ENCODE measurements at places on chromosomes 7 and 10.

GRCh38 chr7:31116615-31117014 lies 64.5 kb downstream of the ADCYAP1R1 start:
- no peak for DNase-seq

DNA sequence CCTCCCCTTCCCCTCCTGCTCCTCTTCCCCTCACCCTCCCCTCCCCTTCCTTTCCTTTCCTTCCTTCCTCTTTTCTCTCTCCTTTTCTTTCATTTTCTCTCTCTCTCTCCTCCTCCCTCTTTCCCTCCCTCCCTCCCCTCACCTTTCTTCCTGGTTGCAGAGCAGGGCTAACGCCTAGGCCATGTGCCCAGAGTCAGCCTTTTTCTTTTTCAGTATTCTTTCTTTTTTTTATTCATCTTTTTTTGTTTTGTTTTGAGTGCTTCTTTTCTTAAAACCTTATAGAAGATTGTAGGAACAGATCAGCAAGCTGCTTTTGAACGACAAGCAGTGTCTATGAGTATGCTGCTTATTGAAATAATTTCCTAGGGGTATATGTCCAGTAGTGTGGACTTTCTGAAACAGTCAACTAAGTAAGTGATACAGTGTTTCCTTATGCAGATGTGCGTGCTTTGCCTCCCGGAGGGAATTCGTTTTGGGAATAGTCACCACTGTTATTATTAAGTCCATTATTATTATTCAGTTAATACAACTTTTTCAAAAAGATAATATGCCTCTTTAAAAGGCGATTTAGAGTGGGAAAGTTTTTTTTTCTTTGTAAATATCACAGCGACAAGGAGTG lies 219.2 kb downstream of the CAMK1D start:
- DNase-seq: no peak

GRCh38 chr10:85794553-85794952 lies 572.0 kb downstream of the GRID1 start:
- DNase-seq: no peak

GRCh38 chr7:32868116-32868515 lies 23.4 kb downstream of the KBTBD2 start:
- no peak for DNase-seq

- no peak for DNase-seq
Observed at GRCh38 chr10:60975716-60976115, 31.7 kb upstream of the RHOBTB1 start.

- peak; percentile 80 for DNase-seq
Observed at GRCh38 chr10:124087672-124088634, 5.4 kb downstream of the CHST15 start.

- no peak for DNase-seq
Observed at GRCh38 chr7:26101361-26102151, 50.4 kb upstream of the NFE2L3 start.

GRCh38 chr10:93903051-93903450 lies 9.3 kb downstream of the SLC35G1 start:
- DNase-seq: no peak

DNA sequence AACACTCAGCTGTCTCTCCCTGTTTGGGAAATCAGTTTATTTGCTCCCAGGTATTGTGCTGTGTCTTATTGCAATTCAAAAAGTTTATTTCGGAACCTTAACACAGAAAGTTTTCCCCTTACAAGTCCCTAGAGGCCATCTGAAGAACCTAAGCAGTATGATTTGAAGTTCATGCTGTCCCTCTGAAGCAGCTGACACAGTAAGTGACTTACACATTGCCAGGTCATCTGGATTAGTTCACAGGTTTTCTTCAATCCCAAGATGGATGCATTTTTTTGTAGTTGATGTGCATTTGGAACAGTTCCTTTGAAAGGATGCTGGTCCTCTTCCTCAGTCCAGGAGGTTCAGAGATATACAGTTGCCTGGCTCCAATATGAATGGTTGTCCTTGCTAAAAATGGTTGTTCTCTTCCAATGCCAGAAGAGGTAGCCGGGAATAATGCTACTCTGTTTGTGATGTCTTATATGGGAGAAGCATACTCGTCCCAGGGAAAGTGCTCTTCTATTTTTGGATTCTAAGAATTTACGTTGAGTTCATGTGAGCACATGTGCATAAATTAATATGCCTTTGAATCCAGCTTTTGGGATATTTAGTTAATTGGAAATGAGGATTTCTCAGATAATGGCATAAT lies 183.5 kb upstream of the PHYHIPL start:
- DNase-seq: no peak

GRCh38 chr10:80453842-80454512 lies at the start of gene TSPAN14:
TSS of gene TSPAN14 (plus strand) at chr10:80454310. CDS start at chr10:80489234, 34,924 bp downstream.
- no peak for DNase-seq

DNA sequence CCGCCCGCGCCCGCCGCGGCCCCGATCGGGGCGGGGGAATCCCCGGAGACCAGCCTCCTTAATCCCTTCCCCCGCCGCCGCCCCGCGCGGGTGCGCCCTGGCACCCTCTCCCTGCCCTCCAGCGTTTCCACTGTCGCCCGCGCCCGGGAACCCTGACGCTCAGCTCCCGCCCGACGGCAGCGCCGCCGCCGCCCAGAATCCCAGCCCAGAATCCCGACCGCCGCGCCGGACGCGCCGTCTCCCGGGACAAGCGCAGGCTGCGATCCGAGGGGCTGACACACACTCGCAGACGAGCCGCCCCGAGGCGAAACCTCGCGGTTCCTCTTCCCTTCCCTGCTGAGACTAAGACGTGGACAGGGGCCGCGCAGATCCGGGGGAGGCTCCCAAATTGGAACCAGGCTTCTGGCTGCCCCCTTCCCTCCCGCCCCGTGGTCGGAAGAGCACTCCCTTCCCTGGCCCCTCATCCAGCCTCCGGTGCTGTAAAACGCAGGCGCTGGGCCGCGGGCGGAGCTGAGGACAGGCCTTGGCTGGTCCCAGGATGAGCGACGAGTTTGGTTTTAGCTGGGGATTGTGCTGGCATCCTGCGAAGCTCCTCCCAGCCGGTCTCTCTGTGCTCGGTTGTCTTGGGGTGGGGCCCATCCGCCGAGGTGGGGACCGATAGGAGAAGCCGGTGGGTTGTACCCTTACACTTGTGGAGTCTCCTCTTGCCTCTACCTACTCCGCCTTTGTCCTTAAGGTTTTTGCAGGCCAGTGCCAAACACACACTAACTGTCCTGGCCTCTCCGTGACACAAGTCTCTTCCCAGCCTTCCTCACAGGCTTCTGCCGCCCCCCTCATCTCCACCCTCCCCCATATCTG lies 1.1 kb downstream of the MARVELD1 start:
- DNase-seq: no peak

- DNase-seq: no peak
Observed at GRCh38 chr7:159125104-159125954, 19.3 kb downstream of the VIPR2 start.

DNA sequence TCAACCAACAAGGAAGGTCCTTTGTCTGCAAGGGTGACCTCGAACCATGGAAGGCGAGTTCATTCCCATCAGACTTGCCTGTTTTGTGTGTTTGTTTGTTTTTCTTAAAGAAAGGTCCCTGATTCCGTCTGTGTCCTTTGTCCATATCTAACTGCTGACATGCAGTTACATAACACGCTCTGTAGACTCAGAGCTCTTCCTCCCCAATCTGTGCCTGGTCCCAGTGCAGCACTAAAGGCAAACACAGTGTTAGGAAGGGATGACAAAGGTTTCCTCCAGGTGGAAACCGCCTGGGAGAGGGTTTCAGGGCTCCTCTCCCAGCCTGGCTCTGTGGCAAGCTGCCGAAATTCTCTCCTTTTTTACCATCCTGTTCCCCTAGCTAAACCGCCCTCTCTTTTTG lies 13.4 kb downstream of the JCAD start:
- DNase-seq: no peak

DNA sequence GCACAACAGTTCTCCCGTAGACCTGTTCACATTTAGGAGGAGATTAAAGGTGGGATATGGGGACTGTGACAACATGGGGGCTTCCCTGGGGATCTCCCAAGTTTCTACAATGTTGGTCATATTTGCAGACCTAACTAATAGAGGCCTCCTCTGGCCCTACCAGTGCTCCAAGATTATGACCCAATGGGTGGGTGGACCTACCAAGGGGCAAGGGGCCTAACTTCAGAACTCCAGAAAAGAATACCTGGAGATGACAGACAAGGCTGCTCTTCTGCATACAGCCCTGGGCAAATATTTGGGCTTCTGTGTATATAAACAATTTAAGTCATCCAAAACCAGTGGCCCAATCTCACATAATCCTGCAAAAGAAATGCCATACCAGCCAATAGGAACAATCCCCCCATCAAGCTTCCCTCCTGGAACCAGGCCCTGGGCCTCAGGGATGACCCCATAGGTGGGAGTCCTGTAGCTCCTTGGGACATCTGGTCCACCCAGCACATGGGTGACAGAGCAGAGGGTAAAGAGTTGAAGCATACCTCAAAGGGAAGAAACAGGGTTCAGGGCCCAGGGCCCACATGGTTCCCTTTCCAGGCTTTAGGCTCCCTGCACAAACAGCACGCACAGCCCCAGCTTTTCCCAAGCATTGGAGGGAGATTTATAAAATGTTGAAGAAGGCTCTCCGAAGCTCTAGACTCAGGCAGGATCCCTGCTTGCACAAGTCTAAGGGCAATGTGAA lies 86.1 kb upstream of the CHST15 start:
- no peak for DNase-seq

- no peak for DNase-seq
Observed at GRCh38 chr7:121267612-121268011, 61.2 kb upstream of the WNT16 start.

- no peak for DNase-seq
Observed at GRCh38 chr10:31468536-31468859, 149.5 kb downstream of the ZEB1 start.

GRCh38 chr7:50647286-50647980 lies 82.2 kb upstream of the DDC start:
- DNase-seq: no peak

DNA sequence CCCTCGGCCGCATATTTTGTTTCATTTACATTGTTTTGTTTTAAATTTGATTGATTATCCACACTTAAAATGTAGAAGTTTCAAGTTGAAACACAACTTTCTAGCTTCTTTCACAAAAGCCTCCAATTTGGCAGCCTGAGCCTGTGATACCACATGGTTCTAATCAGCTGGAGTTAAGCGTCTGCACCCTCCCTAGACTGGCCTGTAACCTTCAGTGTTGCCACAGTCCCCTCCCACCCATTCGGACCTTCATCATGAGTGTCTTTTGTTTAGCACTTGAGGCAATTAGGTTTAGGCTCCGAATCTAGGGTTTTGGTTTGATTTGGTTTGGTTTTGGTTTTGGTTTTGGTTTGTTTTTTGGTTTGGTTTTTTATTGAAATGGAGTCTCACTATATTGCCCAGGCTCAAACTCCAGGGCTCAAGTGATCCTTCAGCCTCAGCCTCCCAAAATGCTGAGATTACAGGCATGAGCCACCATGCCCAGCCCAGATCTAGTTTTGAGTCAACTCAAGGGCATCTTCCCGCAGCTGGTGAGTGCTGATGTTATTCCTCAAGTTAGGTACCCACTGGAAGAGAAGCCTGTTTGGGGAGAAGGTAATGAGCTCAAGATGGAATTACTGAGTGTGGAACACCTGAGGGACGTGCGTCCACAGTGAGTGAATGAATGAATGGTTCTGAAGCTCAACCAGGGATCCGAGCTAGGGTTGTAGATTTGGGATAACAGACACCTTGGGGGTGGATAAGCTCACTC lies 201.4 kb downstream of the HECW1 start:
- no peak for DNase-seq

GRCh38 chr10:46227936-46228562 lies 58.7 kb upstream of the ANTXRL start:
- no peak for DNase-seq

GRCh38 chr7:94301024-94301586 lies 93.6 kb upstream of the COL1A2 start:
- DNase-seq: no peak

GRCh38 chr7:94452239-94452638 lies 57.4 kb upstream of the CASD1 start:
- no peak for DNase-seq

- DNase-seq: no peak
Observed at GRCh38 chr7:50957855-50958254, 175.2 kb upstream of the GRB10 start.

GRCh38 chr10:95755511-95756004 lies 405 bp upstream of the ENTPD1 start:
- no peak for DNase-seq

DNA sequence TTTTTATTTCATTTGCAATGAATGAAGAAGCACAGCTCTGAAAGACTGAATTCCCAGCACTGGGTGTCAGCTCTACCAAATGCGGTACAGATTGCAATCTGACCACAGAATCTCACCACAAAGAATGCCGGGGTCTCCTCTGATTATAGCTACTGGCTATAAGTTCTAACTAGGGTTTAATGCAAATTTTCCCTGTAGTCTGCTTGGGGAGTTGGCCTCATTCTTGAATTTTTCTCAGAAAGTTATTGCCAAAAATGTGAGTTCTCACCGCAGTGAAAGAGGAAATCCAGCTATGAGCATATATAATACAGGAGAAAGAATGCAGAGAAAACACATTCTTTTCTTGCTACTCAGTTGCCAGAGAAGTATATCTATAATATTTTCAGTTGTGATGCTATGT lies 1255.7 kb upstream of the LRRTM3 start:
- DNase-seq: no peak

DNA sequence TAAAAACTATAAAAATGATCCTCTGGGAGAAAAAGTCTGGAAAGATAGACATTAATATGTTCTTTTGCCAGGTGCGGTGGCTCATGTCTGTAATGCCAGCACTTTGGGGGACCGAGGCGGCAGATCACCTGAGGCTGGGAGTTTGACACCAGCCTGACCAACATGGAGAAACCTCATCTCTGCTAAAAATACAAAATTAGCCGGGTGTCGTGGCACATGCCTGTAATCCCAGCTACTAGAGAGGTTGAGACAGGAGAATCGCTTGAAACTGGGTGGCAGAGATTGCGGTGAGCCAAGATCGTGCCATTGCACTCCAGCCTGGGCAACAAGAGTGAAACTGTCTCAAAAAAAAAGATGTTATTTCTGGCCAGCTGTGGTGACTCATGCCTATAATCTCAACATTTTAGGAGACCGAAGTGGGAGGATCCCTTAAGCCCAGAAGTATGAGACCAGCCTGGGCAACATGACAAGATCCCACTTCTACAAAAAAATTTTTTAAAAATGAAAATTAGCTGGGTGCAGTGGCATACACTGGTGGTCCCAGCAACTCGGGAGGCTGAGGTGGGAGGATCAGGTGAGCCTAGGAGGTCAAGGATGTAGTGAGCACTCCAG lies 101.9 kb upstream of the LRRN3 start:
- DNase-seq: no peak

- no peak for DNase-seq
Observed at GRCh38 chr10:71244431-71245419, 32.4 kb downstream of the UNC5B start.

DNA sequence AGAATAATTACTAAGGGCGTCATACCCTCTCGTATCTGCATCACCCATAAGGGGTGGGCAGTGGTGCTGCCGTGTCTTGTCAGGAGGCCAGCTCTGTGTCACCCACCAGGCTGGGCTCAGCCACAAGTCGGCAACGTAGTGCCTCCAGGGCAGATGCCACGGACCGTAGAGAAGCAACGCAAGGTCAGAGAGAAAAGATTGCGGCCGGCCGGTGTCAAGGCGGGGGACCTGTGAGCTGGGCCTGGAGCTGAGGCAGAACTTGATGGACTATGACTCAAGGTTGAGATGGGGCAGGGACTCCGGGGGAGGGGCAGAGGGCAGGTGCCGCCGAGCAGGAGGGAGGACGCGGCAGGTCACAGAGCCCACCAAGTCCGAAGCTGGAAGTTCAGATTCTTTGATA lies 29.5 kb downstream of the FOXK1 start:
- DNase-seq: no peak

- DNase-seq: no peak
Observed at GRCh38 chr7:74222851-74223710, 13.3 kb downstream of the LAT2 start.

GRCh38 chr7:22864855-22865601 lies 42.4 kb upstream of the TOMM7 start:
- no peak for DNase-seq

- DNase-seq: no peak
Observed at GRCh38 chr10:73218431-73219191, 28.4 kb downstream of the DNAJC9 start.
